ENCODE measurements at places on chromosomes 16 and 17. TPM values are rescaled to one million over a fixed set of nuclear protein-coding genes. Genes with fewer than 3 reads are reported as not detected.

Gene CLEC19A
- polyA plus RNA-seq: not detected

Gene ARHGAP23
- polyA plus RNA-seq: 39.8 TPM

Gene TBC1D26
- not detected for polyA plus RNA-seq

Gene KRT33B
- polyA plus RNA-seq: not detected

Gene CTF1
- polyA plus RNA-seq: 16.8 TPM

Gene KRTAP4-4
- not detected for polyA plus RNA-seq
